Amniotic epithelial cell (primary cell): ENCODE measurements at places on chromosomes 4 and X.

DNA sequence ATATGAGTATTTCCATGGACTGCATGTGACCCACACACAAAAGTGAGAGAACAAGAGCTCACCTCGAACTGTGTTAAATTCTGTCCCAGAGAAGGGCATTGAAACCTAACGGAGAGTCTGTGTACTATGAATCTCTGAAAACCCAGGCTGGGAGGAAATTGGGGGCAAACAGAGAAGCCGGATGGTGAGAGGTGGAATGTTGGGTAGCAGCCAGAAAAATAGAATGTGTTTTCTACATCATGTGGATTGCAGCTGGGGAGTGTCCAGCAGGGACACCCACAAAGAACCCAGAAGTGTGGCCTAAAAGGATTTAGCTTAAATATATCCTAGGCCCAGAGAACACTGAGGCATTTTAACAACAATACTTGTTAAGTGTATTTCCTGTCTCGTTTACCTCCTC, 38.6 kb downstream of the MND1 start:
- peak; percentile 37 for DNase-seq

- no peak for DNase-seq
These were observed 32.4 kb downstream of the CLDN22 start for GRCh38 chr4:183287677-183288076.

DNA sequence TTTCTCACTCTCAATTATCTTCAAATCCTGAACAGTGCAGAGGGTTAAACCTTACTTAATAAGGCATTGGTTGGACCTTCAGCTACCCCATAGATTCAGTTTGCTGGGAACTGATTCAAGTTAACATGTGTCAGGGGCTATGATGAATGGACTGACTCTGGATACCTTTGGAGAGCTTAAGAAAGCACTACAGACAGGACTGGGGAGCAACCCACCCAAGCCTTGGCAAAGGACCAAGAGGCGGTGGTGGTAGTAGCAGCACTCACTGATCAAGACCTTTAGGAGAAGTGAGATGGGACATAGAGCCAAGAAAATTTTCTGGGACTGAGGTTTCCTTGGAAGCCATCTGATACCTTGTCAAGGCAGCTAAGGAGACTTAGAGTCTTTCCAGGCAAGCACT, 43.0 kb upstream of the TAPT1 start:
- DNase-seq, result no peak

DNA sequence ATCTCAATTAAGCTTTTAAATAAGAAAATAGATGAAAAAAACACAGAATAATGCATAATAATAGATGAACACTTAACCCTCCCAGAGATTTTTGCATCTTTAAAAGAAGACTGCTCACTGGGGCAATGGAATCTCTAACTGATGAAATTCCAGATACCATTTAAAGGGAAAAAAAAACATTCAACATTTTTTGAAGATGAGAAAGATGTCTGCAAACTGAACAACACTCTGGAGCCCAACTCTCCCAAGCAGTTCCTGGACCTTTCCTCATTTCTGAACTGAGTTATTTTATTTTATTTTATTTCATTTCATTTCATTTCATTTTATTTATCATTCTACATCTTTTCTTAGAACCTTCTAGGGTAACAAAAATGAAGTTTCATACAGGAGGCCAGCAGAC, 90.7 kb downstream of the CORIN start:
- DNase-seq, result peak; percentile 10

- no peak for DNase-seq
These were observed 5.0 kb downstream of the ARMCX5 start for GRCh38 chrX:102604327-102604726.

GRCh38 chrX:73850124-73851013, 287.4 kb downstream of the CHIC1 start:
- DNase-seq, result peak; percentile 13

GRCh38 chr4:53919535-53919934, 144.9 kb downstream of the CHIC2 start:
- DNase-seq, result peak; percentile 69

GRCh38 chr4:99504804-99505502, 5.9 kb upstream of the C4orf17 start:
- DNase-seq, result no peak

DNA sequence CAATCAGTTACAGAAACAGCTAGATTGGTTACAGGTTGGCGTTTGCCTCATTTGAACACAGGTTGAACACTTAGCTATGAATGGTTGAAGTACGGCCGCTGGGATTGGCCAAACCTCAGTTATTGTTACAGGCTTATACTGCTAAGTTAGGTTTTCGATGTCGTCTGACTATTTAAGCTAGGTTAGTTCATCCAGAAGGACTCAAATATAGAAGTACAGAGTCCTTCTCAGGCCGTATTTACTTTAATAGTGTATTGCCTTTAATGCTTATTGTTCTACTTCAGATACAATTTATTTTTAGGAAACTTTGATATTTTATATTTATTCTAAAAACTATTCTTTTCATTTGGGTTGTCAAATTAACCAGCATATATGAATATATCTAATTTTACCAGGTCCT, 334.7 kb downstream of the FAT4 start:
- DNase-seq, result no peak

GRCh38 chrX:151722241-151722846, 6.5 kb downstream of the FATE1 start:
- no peak for DNase-seq

DNA sequence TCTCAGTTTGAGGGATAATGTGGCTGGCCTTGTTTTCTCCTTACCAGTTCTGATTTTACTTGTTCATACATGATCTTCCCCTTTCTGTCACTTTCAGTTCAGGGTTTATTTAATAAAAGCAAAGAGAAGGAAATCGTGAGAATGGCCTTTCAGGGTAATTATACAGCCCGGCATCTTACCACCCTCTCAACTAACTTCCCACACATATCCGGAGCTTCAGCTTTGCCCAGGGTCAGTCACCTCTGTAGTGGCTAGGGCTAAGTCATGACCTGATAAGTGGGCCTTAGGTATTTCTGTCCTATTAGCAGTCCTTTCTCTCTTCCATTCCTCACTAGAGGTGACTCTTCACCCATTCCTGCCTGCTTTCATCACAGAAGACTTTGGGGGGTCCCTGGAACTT, 15.8 kb downstream of the TRPC5 start:
- DNase-seq, result no peak

DNA sequence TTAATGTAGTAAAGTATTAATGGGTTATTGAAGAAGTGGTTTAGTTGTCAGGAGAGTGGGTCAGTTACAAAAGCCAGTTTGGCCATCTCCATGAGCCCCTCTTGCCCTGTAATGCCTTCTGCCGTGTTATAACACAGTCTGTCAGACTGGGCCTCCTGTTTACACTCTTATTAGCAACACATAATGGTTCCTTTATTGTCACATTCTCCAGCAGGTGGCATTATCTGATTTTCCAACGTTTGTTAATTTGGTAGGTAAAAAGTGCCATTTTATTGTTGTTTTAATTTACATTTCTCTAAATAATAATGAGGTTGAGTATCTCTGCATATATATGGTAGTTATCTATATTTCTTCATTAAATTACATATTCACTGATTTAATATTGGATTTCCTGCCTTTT, 560.8 kb downstream of the FGF13 start:
- no peak for DNase-seq

DNA sequence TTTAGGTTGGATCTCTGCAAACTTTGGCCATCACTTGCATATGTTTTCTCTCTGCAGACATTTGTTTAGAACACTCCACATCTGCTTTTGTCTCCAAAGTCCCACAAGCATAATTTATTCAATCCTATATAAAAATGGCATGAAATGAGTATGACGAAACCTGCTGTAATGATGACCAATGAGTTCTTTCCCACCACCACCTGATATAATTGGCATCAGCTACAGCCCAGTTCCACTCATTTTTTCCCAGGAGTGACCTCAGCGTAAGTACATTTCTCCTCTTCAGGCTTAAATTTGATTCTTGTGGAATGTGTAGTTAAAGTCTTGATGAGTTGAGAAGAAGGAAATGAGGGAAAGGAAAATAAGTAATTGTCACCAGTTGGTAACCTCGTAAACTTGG, 205.1 kb downstream of the AWAT2 start:
- no peak for DNase-seq

DNA sequence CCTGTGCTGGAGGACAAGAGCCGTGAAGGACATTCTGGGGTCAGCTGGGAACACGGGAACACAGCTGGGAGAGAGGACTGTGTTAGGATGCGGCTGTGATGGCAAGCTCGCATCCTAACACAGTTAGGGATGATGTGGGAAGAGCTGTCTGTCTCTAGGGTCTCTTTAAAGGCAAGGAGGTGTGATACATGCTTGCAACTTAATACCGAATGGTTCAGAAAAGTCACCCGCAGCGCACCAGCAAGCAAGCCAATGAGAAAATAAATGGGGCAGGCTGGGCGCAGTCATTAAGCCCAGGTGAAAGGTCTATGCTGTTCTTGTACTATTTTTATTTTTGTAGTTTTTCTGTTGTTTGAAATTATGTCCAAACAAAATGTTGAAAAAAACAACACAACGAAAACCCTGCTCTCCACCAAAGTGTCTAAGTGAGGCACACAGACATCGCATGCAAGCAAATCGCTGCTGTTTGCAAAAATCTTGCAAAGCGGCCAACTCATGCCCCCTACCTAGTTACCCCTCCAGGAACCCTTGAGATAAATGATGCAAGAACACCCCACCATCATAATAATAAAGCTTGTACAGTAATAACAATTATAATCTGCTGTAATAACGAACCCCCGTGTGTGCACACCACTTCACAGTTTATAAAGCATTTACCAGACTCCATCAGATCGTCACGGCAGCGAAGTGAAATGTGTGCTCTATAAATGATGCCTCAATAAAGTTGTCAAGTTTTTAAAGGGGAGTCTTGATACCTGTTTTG, 17.9 kb upstream of the ADRA2C start:
- no peak for DNase-seq

DNA sequence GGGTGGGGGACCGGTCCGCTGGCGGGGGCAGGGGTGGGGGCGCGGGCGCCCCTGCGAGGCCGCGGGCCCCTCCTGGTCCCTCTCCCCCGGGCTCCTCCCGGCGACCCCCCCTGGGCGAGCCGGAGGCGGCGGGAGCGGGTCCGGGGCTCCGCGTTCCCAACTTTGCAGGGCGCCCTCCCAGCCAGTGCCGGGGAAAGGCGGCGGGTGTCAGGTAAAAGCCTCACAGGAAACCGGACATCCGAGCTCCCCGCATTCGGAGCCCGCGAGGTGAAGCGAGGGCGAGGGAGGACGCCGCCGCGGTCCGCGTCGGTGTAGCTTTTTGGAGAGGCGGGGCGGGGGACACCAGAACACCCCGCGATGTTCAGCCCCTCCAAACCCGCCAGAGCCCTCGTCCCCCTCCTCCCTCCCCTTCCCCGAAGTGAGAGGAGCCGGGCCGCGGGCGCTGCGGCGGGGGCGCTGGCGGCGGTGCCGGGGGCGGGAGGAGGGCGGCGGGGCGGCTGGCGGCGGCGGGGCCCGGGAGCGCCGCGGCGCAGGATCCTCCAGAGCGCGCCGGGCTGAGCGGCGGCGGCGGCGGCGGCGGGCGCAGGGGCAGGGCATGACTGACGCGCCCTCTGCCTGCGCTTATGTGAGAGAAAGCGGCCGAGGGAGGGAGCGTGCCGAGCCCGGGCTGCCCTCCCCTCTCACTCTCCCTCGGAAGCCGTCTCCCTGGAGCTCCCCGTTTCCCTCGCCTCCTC, at the start of gene VEGFC:
VEGFC (minus strand) TSS at position 597 of the 734 bp plus-strand sequence. CDS start 611 bp downstream, outside the sequence.
- DNase-seq, result peak; percentile 67

- no peak for DNase-seq
These were observed 1.2 kb downstream of the NLGN4X start for GRCh38 chrX:6227453-6227835.

GRCh38 chr4:151564321-151564720, 155.3 kb downstream of the FHIP1A start:
- DNase-seq, result no peak

- peak; percentile 42 for DNase-seq
These were observed 5.3 kb upstream of the TRMT2B start for GRCh38 chrX:101057093-101057714.

DNA sequence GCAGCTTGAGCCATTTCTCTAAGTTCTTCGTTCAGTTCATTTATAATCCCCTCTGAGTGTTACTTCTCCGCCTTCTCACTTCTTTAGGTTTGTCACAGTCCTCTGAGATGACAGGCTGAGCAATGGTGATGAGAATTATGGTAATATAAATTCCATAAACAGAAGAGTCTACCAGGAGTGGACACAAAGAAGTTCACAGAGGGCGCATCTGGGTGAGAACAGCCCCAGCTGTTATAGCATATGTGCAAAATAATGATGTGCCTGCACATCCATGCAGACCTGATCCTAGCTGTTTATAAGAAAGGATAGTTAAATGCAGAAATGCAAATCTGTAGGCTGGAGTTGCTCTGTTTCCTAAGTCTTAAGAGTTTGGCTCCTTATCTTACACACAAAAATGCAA, 377.5 kb downstream of the KCNIP4 start:
- no peak for DNase-seq

- DNase-seq, result peak; percentile 100
These were observed 54.1 kb downstream of the APBB2 start for GRCh38 chr4:41160012-41160789.

GRCh38 chrX:132442691-132443090, 46.1 kb downstream of the MBNL3 start:
- peak; percentile 36 for DNase-seq

- no peak for DNase-seq
These were observed 75.8 kb downstream of the NBDY start for GRCh38 chrX:56804867-56805266.

DNA sequence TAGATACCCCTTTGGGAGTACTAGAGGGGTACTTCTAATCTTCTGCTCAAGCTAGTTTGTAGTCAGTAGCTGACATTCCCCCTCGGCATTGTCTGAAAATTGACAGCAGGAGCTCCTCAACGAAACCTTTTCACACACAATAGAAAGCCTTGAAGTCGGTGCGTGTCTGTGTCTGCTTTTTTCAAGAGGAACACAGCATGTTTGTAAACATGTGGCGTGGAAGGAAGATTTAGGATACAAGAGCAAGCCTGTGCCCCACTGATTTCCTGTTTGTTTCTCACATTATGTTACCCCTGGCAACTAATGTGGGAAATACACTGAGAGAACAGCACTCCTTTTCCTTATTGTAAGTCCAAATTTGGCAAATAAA, 252.6 kb downstream of the ANKRD50 start:
- DNase-seq, result peak; percentile 34

DNA sequence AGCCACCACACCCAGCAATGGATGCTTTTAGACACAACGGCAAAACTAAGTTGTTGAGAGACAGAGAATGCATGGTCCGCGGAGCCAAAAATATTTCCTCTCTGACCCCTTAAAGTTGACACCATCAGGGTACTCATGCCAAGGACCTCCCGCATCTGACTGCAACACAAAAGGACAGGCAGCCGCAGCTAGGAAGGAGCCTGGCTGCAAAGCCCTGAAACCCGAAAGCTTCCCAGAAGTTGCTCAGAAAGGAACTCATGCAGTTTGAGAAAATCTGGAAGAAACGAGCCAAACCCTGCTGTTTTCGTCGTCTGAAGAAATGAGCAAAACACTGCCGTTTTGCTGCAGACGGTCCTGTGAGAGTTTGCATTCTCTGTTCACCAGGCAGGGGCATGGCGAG, 16.5 kb downstream of the DHRSX start:
- DNase-seq, result no peak

- DNase-seq, result no peak
These were observed 62.2 kb downstream of the HAUS3 start for GRCh38 chr4:2179717-2180116.

GRCh38 chr4:87985097-87985886, 9.8 kb downstream of the SPP1 start:
- peak; percentile 38 for DNase-seq
